ENCODE measurements at places on chromosomes 2 and 18.

DNA sequence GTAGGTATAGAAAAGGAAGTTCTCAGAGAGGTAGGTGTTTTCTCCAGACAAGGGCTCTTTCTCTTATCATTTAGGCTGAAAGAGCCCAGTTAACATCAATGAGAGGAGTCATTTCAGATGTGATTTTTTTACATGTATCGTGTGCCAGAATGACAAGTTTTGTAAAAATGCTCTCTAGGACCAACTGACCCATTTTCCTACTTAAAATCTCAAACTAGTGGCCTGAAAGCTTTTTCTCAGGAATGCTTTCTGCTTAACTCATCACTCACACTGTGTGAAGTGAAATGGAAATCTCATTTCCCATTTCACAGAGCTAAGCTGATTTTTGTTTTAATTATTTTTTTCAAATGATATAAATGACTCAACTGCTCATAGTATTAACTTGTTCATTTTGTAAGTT is 128.7 kb upstream of the CYP26B1 start:
- no peak for DNase-seq

DNA sequence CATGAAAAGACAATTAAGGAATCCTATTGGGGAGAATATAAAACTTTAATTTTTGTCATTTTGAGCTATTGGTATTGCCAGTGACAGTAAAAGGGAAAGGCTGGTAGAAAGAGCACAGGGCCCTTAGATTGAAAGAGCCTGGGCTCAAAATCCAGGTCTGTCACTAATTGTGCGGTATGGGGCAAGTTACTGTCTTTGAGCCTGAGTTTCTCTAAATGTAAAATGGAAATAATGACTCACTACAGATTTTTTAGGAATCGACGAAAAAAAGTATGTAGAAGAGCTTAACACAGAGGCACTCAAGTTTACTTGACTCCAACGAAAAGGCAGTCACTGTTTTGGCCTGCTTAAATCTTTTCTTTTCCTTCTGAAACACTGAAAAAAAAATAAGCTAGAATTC is 7.0 kb downstream of the NDUFV2 start:
- DNase-seq = no peak

- no peak for DNase-seq
Observed at GRCh38 chr18:48203288-48203945, 205.8 kb downstream of the ZBTB7C start.

DNA sequence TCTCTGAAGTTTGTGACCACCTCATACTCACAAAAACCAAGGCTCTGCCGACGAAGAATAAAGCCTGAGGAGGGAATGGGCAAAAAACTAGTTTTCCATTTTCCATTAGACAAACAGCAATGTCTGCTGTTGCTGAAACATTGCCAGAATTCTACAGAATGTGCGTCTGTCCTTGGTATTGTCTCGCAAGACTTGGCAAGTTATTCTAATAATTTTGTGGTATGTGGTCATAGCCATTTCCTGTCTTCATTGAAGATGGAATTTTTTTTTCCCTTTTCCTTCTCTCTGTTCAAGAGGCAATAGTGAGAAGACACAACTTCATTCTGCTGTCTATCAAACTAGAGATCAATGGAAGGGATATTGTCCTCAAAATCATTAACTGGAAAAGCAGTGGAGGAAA is 296.1 kb downstream of the RND3 start:
- DNase-seq = no peak

GRCh38 chr2:80378-80777 is 34.1 kb upstream of the FAM110C start:
- DNase-seq = no peak

GRCh38 chr2:217919781-217920351 is 82.9 kb downstream of the TNS1 start:
- no peak for DNase-seq

DNA sequence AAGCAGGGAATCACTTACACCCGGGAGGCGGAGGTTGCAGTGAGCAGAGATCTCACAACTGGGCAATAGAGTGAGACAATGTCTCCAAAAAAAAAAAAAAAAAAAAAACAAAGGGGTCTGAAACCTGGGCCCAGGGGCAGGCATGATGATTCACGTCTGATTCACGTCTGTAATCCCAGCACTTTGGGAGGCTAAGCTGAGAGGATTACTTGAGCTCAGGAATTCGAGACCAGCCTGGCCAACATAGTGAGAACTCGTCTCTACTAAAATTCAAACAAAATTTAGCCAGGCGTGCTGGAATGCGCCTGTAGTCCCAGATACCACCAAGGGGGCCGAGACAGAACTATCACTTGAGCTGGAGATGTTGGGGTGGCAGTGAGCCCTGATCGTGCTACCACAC is 30.3 kb downstream of the TEX44 start:
- DNase-seq = no peak

DNA sequence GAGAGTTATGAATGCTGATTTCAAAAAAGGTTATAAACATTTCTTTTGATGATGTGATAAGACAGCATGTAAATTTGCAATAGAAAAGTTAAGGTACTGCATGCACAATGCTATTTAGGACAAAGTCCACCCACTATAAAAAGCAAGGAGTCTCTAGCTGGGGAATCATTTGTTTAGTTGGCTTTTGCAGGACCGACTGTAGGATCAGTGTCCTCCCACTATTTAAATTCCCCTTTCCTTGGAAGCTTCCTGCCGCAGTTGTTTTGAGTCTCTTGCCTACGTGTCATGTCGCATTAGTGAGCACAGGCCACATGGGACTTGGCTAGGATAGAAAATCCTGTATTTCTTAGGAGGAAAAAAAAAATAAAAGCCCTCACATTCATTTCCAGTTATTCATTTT is 13.1 kb downstream of the QPCT start:
- DNase-seq = no peak

DNA sequence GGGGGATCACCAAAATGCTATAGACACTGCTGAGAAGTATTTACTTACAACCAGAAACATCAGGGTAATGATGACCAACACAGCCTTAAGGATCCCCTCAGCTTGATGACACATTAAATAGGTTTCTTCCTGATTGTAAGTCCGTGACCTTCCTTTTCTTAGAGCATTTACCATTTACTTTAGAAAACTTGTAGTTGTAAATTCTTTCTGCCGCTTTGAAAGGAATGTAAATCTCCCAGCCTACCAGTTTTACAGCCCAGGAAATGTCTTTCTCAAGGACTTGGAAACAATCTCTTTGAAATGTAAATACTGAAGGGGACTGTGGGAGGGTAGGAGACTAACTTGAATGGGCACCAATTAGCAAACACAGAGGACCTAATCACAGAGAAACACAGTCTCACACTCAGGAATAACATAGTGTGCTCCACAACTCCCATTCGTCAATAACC is 278.6 kb downstream of the DSC3 start:
- no peak for DNase-seq

- DNase-seq = no peak
Observed at GRCh38 chr18:59592624-59593023, 104.6 kb downstream of the CCBE1 start.

DNA sequence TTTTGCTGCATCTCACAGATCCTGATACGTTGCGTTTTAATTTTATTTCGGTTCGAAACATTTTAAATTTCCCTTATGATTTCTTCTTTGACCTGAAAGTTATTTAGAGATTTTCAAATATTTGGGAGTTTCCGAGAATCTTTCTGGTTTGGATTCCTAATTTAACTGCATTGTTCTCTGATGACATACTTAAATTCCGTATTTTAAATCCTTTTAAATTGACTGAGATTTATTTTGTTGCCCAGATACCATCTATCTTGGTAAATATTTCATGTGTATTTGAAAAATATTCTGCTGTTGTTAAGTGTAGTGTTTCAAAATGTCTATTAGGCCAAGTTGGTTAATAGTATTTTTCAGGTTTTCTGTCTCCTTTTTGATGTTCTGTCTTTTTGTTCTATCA is 37.7 kb downstream of the MROH2A start:
- DNase-seq = no peak

GRCh38 chr18:29418136-29418535 is 1241.2 kb upstream of the CDH2 start:
- no peak for DNase-seq

DNA sequence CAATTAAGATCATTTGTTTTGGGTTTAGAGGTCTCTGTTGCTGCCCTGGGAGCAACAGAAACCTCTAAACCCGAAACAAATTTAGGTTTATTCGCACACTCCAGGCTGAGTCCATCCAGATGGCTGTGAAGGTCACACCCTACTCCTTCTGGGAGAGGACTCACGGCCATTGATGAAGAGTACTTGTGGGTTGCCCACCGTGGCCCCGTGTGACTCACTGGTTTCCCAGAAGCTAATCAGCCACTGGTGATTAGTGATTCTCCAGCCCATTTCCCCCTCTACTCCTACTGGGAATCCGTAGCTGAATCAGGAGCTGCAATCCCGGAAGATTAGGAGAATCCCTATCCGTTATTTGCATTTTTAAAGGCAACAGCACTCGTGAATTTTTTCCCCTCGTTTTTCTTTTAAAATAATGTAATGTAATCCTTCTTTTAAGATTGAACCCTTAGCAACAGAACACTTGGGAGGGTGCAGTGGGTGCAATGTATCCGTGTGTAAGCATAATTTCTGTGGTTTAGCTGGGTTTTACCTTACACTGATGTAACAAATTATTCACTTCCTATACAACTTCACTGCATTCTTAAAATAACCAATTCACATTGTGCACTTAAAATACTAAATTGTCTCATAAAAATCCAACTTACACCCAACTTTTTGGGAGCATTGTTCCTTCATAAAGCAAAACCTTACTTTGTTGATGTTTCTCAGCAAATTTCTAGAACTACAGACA is 27.5 kb upstream of the EPAS1 start:
- DNase-seq = no peak

DNA sequence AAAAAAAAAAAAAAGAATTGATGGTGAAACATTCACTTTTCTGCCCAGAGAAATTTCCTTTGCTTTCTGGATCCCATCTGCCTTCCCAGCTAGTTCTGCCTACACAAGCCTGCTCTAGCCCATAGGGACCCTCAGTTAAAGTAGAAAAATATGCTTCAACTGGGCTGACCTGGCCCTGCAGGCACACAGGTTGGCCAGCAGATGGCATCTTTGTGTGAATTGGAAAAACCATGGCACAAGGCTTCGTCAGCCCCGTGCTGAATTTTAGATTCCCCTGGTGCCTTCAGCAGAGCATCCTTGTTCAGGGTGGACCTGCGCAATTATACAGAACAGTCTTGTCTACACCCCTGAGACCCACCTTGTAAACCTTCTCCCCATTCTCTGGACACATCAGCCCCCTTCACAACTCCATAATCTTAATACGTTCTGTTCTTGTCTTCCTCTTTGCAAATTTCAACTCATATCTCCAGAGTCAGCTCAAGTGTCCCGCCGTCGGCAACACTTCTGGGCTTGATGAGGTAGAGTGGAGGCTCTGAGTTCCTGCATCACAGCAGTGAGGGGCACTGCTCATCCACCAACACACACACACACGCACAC is 114.5 kb downstream of the INSIG2 start:
- DNase-seq = peak; percentile 44

DNA sequence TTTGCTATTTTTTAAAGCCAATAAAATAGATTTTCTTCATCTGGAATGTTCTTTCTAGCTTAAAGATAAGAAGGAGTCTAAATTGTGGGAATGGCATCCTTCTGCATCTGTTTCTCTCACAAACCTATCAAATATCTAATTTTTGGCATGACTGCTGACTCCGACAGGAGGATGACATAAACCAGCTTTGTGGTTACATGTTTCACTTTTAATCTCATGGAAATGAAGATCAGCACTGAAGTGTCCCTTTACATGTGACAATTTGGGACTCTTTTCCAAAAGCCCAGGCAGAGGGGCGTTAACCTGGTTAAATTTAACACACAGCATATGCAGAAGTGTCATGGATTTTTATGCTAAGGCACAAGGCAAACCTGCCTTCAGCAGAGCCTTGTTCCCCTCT is 694.7 kb downstream of the ARHGAP15 start:
- DNase-seq = no peak

DNA sequence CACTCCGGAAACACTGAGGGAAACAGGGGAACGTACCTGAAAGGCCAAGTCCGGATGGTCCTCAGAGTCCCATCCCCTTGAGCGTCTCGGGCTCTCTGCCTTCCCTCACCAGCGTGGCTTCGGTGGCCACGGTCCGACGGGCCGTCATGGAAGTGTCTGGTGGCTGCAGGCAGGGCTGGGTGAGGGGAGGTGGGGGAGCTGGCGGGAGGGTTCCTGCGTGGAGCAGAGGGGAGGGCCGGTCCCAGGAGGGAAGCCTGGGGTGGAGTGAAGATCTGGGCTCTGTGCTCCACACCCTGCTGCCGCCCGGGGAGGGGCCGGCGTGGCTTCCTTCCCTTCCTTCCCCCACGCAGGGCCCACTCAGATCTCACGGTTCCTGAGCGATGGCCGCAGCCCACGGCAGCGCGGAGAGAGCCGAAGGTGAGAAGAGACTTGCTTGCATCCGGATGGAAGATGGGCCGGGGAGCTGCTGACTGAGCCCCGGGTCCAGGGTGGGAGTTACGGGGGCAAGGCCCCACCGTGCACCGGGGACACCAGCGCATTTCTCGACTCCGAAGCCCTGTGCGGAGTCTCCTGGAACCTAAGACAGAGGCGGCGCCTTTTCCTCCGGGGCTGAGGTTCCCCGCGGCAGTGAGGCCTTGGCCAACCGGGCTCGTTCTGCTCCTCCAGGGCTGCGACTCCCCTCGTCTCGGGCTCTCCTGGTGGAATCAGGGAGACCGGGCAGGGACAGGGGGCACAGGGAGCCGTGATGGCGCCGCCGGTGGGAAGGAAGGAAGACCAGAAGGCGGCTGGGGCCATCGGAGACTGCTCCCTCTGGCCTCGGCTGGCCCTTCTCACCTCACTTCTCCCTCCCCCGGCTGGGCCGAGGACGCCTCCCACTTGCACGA is 49.1 kb downstream of the KCNF1 start:
- no peak for DNase-seq

- no peak for DNase-seq
Observed at GRCh38 chr2:32951672-32952071, 4.9 kb downstream of the LTBP1 start.

- no peak for DNase-seq
Observed at GRCh38 chr2:116988303-116988702, 826.2 kb upstream of the DDX18 start.

- no peak for DNase-seq
Observed at GRCh38 chr18:79570266-79571201, 109.1 kb upstream of the CTDP1 start.

DNA sequence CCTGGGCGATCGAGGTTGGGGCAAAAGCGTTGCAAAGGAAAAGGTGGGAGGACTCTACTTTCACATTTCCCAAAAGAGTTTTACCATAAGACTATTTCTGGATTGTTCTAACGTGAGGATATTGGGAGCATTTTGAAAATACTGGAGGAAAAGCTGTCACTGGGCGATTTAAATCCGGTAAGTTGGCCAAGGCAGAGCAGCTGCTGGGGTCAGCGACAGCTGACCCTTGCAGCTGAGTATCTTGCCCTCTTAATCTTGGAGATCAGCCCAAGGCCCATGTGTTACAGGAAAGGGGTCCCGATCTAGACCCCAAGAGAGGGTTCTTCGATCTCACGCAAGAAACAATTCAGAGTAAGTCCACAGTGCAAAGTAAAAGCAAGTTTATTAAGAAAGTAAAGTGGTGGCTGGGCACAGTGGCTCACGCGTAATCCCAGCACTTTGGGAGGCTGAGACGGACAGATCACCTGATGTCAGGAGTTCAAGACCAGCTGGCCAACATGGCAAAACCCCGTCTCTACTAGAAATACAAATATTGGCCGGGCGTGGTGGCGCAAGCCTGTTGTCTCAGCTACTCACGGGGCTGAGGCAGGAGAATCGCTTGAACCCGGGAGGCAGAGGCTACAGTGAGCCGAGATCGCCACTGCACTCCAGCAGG is 964 bp upstream of the ST3GAL5 start:
- DNase-seq = no peak
